Osteoblast (primary cell): ENCODE measurements at places on chromosomes 4 and X. TPM values are rescaled to one million over a fixed set of nuclear protein-coding genes. Genes with fewer than 3 reads are reported as not detected.

DNA sequence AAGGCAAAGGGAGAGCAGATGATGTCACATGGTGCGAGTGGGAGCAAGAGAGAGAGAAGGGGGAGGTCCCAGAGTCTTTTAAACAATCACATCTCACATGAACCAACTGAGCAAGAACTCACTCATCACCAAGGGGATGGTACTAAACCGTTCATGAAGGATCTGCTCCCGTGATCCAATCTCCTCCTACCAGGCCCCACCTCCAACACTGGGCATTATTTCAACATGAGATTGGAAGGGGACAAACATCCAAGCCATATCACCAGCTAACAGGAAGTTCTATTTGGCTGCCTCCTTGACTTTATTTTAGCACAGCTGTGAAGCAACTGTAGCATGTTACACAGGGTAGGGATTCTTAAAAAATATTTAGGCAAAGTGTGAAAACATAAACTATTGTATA, 102.5 kb downstream of the DDIT4L start:
- DNase-seq, result no peak

GRCh38 chr4:176760471-176760870, 32.3 kb downstream of the VEGFC start:
- DNase-seq, result no peak

DNA sequence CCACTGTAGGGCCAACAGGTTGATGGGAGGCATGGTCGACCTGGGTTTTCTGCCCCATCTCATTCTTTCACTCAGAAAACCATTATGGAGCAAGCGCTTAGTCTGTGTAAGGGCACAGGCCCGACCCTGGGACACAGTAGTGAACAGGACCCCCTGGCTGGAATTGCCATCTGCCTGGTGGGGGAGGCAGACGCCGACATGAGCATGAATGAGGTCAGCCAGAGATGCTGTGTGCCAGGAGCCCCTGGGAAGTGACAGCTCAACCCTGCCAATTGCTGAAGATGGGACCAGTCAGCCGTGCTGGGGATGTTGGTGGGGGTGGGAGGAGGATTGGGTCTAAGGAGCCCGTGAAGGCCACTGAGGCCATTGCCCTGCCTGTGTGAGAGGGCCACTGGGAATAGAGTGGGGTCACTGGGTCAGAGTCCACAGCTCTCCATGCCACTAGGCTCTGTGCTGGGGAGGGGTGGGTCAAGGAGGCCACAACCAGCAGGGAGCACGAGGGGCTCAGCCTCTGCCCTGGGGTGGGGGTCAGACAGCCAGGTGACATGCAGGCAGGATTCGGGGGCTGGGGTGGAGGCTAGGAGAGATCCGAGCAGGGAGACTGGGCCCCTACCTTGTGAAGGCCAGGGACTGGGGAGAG, 31.0 kb downstream of the ZNF185 start:
- no peak for DNase-seq

DNA sequence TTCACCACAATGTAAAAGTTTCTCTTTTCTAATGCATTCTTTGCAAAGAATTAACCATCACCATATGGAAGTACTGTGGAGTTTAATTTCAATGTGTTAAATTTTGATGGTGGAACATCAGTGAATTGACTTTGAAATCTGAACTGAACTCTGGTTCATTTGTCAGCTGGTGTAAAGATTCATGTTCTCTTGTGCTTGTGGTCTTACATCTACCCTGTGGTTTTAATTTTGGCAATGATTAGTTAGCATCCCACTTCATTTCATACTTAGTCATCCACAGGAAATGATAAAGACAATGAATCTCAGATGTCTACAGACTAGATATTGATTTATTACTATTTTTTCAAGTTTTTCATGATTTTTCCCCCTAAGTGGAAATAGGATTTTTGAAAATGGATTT, 77.8 kb downstream of the GRID2 start:
- DNase-seq, result no peak

- peak; percentile 71 for DNase-seq
Measured at GRCh38 chr4:4411906-4412305, 25.0 kb downstream of the NSG1 start.

GRCh38 chr4:132502096-132502552, 647.0 kb upstream of the PCDH10 start:
- no peak for DNase-seq

DNA sequence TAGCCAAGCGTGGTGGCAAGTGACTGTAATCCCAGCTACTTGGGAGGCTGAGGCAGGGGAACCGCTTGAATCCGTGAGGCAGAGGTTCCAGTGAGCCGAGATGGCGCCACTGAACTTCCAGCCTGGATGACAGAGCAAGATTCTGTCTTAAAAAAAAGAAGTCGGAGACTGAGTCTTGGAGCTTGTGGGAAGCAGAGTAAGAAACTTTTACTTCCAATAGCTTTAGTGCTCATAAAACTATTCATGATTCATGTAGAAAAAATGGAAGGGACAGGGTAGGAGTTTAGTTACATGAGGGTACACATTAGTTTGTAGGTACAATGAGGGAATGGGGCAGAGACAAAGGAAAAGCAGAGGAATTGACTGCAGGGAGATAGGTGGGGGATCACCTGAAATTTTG, 19.3 kb downstream of the RAP2C start:
- peak; percentile 62 for DNase-seq

- DNase-seq, result no peak
Measured at GRCh38 chr4:168643111-168643795, 146.4 kb downstream of the PALLD start.

GRCh38 chrX:84487365-84488353, 14.6 kb downstream of the HDX start:
- no peak for DNase-seq

DNA sequence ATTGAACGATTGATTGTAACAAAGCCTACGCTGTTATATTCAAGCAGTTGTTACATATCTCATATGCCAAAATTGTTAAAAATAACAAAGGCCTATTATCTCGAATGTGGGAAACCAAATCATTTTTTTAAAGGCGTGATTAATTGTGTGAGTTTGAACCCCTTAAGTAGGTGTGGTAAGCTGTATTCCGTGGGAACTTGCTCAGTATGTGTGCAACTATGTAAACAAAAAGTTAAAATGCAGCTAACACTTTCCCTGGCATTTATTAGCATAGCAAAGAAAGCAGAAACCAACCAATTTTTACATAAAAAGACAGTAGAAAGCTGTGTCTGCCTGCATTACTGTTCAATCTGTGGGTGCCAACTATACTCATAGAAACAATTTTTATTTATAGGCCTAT, 166.0 kb upstream of the HAND2 start:
- DNase-seq, result no peak

GRCh38 chr4:53050361-53050774, 188.3 kb downstream of the RASL11B start:
- no peak for DNase-seq

COX18 gene
- 25.9 and 29.0 TPM in 2 replicates for total RNA-seq

TMEM154 gene
- total RNA-seq, result 1.8 and 2.9 TPM in 2 replicates

SHROOM2 gene
- 6.2 and 8.0 TPM in 2 replicates for total RNA-seq

STARD8 gene
- total RNA-seq, result 1.4 and 1.5 TPM in 2 replicates
